Lower lobe of right lung (tissue), 2 donors: ENCODE measurements at places on chromosomes 7 and 10. TPM values are rescaled to one million over a fixed set of nuclear protein-coding genes. Genes with fewer than 3 reads are reported as not detected.

Gene GARIN1A
- 3.4 TPM for total RNA-seq

Gene PURB
- 23.9 TPM for total RNA-seq

Gene HBP1
- total RNA-seq: 81.9 TPM

Gene SFTPD
- 630 TPM for total RNA-seq

Gene CFAP43
- 12.9 TPM for total RNA-seq

Gene C10orf62
- not detected for total RNA-seq

Gene NUTM2E
- not detected for total RNA-seq

Gene ADAMTS14
- 0.53 TPM for total RNA-seq

Gene STAMBPL1
- 7.1 TPM for total RNA-seq

DNA sequence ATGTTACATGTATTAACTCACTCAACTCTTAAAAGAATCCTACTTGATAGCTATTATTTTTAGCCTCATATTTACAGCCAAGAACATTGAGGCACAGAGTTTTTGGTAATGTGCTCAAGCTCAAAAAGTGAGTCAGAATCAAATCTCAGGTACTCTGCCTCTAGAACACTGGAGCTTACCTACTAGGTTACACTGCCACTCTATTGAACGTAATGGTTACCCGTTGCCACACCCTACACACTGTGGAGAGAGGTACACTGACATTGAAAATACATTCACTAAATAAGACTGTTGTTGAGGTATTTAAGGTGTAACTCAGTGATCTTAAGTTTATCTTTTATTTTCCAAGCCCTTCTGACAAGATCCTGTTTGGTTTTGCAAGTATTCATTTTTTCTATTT is 17.9 kb downstream of the SLC26A3 start:
- H3K4me1 ChIP-seq: no peaks in the 10 kb centered on the region
- H3K27ac ChIP-seq: peak overlapping the region; percentile 3
- no peaks in the 10 kb centered on the region for H3K36me3 ChIP-seq
- no peak for DNase-seq
- no peaks in the 10 kb centered on the region for H3K27me3 ChIP-seq

- no peak overlapping the region for H3K4me3 ChIP-seq
- H3K4me1 ChIP-seq: peaks cover 8% of the 10 kb centered on the region
- DNase-seq: no peak
- no peak overlapping the region for H3K27ac ChIP-seq
Measured at GRCh38 chr10:99524050-99524666, 8.6 kb upstream of the NKX2-3 start.

DNA sequence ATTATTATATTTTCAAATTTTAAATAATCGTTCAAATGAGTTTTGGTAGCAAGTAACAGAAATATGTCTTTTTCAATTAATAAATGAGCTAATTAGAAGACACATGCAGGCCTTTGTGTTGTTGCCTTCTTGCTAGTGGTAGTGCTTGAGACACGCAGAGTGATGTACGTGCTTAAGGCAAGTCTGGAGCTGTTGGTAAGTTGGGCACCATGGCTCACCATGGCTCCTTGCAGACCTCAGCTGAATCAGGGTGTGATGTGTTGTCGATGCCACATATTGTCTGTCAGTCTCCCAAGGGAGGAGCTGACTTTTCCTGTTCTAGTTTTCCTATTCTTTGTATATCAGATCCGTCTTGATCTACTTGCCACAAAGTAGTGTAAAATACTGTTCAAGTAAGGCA is 8.3 kb downstream of the CDK14 start:
- no peak overlapping the region for H3K27ac ChIP-seq
- no peak for DNase-seq
- no peak overlapping the region for H3K4me3 ChIP-seq
- H3K4me1 ChIP-seq: peaks cover 10% of the 10 kb centered on the region
- no peaks in the 10 kb centered on the region for H3K36me3 ChIP-seq

DNA sequence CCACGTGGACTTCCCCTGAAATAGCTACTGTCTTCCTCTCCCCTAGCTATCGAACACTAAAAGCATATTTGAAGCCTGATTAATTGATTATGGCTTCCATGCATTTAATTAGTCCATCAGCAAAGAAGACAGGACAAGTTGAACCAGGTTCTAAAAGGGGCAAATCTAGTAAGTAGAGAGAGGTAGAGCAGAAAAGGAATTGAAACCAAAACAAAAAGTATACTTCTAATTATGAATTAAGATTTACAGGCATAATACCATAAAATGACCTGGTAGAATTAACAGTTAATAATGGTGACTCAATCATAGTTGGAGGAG is 393 bp upstream of the DNAJC1 start:
- H3K4me3 ChIP-seq: peak overlapping the region; percentile 80
- peaks cover 14% of the 10 kb centered on the region for H3K4me1 ChIP-seq
- no peaks in the 10 kb centered on the region for H3K27me3 ChIP-seq
- peak overlapping the region; percentile 97 for H3K27ac ChIP-seq
- no peak for DNase-seq

DNA sequence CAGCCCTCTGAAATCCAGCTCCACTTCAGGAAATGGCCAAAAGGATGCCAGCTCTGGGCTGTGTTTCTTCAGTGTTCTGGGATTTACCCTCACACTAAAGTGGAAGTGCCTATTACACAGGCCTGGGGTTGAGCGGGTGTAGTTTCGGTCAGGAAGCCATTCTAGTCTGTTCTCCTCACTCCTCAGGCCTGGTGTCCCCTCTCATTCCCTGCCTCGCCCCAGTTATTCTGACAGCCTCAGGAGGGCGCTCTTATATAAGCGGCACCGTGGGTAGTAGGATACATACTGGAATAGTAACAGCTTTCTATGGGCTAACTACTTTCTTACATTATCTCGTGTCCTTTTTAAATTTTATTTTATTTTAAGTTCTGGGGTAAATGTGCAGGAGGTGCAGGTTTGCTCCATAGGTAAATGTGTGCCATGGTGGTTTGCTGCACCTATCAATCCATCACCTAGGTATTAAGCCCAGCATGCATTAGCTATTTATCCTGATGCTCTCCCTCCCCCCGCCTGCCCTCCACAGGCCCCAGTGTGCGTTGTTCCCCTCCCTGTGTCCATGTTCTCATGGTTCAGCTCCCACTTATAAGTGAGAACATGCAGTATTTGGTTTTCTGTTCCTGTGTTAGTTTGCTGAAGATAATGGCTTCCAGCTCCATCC is 12.2 kb upstream of the LGI1 start:
- no peaks in the 10 kb centered on the region for H3K27me3 ChIP-seq
- no peak overlapping the region for H3K4me3 ChIP-seq
- H3K36me3 ChIP-seq: no peaks in the 10 kb centered on the region
- H3K27ac ChIP-seq: no peak overlapping the region
- peaks cover 4% of the 10 kb centered on the region for H3K4me1 ChIP-seq

- H3K27me3 ChIP-seq: no peaks in the 10 kb centered on the region
- no peak for DNase-seq
- H3K4me3 ChIP-seq: no peak overlapping the region
- H3K27ac ChIP-seq: no peak overlapping the region
- no peaks in the 10 kb centered on the region for H3K36me3 ChIP-seq
Measured at GRCh38 chr7:4851459-4852422, 10.1 kb downstream of the PAPOLB start.

DNA sequence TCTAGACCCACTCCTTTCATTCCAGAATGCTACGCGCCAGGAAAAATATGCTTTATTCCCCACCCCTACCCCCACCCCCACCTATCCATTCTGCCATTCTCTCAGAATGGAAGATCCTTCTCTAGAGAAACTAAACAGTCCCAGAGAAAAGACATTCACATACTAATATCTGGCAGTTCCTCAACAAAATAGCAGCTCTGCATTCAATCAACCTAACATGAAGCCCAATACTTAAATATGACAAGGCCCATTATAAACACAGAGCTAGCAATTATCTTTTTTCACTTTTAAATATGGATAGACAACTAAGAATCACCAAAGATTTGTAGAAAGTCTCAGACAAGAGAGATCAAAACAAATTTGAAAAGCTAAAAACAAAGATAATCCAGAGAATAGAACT is 16.4 kb downstream of the CACUL1 start:
- DNase-seq: no peak
- no peaks in the 10 kb centered on the region for H3K36me3 ChIP-seq
- no peak overlapping the region for H3K4me3 ChIP-seq
- peaks cover 72% of the 10 kb centered on the region for H3K4me1 ChIP-seq

- no peak overlapping the region for H3K4me3 ChIP-seq
- H3K27me3 ChIP-seq: no peaks in the 10 kb centered on the region
- peaks cover 14% of the 10 kb centered on the region for H3K4me1 ChIP-seq
- no peaks in the 10 kb centered on the region for H3K36me3 ChIP-seq
Measured at GRCh38 chr10:74233281-74233680, 82.3 kb downstream of the ADK start.

- peaks cover 6% of the 10 kb centered on the region for H3K4me1 ChIP-seq
- no peak overlapping the region for H3K4me3 ChIP-seq
- no peak overlapping the region for H3K27ac ChIP-seq
- no peaks in the 10 kb centered on the region for H3K36me3 ChIP-seq
Measured at GRCh38 chr7:150351587-150352194, 10.3 kb upstream of the RARRES2 start.

- no peaks in the 10 kb centered on the region for H3K27me3 ChIP-seq
- H3K27ac ChIP-seq: no peak overlapping the region
- no peak for DNase-seq
Measured at GRCh38 chr7:94431619-94432280, 37.1 kb downstream of the COL1A2 start.

DNA sequence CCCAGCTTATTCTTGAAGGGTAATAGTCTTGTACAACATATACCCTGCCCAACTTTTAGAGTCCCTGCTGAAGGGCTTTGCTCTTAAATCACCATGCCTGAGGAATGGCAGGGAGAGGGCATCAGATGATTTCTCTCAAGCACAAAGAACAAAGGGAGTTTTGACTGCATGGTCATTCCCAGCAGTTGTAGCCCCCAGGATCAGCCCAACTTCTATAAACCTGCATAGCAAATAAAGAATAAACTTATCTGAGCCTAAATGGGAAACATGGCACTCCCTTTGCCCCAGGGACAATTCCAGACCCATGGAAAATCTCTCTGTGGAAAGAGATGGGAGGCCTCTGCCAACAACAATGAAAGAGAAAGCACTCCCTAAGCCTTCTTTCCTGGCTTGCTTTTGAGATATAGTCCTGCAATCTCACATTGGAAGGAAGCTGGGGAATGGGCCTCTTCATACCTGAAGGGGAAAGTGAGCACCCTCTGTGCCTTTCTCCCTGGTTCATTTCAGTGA is 18.7 kb downstream of the CADPS2 start:
- no peaks in the 10 kb centered on the region for H3K4me1 ChIP-seq
- H3K36me3 ChIP-seq: no peaks in the 10 kb centered on the region
- no peaks in the 10 kb centered on the region for H3K27me3 ChIP-seq
- no peak for DNase-seq
- no peak overlapping the region for H3K27ac ChIP-seq

- H3K4me3 ChIP-seq: no peak overlapping the region
- no peak for DNase-seq
- no peaks in the 10 kb centered on the region for H3K27me3 ChIP-seq
- H3K27ac ChIP-seq: no peak overlapping the region
- peaks cover 46% of the 10 kb centered on the region for H3K36me3 ChIP-seq
Measured at GRCh38 chr7:94426980-94427875, 32.5 kb downstream of the COL1A2 start.

GRCh38 chr10:13627459-13628310 is 40.9 kb downstream of the PRPF18 start:
- H3K27me3 ChIP-seq: no peaks in the 10 kb centered on the region
- H3K4me3 ChIP-seq: no peak overlapping the region
- H3K36me3 ChIP-seq: peaks cover 23% of the 10 kb centered on the region
- H3K27ac ChIP-seq: no peak overlapping the region
- no peaks in the 10 kb centered on the region for H3K4me1 ChIP-seq

GRCh38 chr7:138286846-138287245 is 173.2 kb upstream of the TRIM24 start:
- H3K4me1 ChIP-seq: no peaks in the 10 kb centered on the region
- H3K27me3 ChIP-seq: no peaks in the 10 kb centered on the region
- H3K27ac ChIP-seq: no peak overlapping the region
- H3K36me3 ChIP-seq: no peaks in the 10 kb centered on the region
- H3K4me3 ChIP-seq: no peak overlapping the region

- H3K4me3 ChIP-seq: no peak overlapping the region
- no peaks in the 10 kb centered on the region for H3K27me3 ChIP-seq
- no peak overlapping the region for H3K27ac ChIP-seq
- peaks cover 94% of the 10 kb centered on the region for H3K36me3 ChIP-seq
- H3K4me1 ChIP-seq: peaks cover 19% of the 10 kb centered on the region
Measured at GRCh38 chr10:118330295-118331076, 11.6 kb downstream of the FAM204A start.

DNA sequence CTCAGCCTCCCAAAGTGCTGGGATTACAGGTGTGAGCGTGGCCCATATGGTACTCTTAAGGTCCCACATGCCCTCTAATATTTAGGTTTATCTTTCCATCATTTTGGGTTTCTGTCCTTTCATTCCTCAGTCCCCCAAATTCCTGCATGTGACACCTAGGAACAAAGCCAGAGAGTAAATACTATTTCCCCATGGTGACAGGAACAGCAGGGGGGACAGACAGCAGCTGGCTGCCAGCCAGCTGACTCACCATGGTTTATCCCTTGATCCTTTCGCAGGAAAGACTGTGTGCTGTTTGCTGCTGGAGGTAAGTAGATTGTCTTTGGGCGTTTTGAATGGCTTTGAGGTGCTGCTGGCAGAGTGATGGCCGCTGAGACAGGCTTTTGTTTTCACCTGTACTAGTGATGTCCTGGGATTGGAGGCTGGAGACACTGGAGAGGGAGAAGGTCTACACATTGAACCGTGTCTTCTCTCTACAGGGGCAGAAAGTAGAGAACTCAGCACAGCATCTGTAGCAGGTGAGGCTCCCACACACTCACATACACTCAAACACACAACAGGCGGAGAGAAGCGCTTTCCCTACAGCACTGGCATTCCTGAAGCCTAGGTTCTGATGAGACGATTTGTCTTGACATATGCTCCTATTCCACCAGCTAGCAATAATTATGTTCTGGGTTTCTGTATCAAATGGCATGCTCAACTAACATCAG is 83.7 kb upstream of the EFCAB10 start:
- H3K4me1 ChIP-seq: no peaks in the 10 kb centered on the region
- peaks cover 29% of the 10 kb centered on the region for H3K36me3 ChIP-seq

DNA sequence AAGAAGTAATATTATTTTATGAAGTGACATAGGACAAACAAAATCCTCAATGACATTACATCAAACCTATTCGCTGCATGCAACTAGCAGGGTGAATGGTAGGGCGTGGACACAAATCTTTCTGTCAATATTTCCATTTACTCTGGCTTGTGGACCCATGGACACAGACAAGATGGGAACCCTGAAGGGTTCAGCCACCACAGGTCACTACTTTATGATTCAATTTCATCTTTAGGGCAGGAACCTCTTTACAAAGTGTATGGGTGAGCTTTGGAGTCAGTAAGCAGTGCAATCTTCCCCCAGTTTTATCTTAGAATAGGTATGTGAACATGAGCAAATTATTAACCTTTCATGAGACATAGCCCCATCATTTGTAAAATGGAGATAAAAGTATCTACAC is 982.4 kb upstream of the LRRTM3 start:
- H3K4me3 ChIP-seq: no peak overlapping the region
- no peak overlapping the region for H3K27ac ChIP-seq
- DNase-seq: no peak
- no peaks in the 10 kb centered on the region for H3K27me3 ChIP-seq

GRCh38 chr10:121572859-121573537 is 25.2 kb downstream of the FGFR2 start:
- H3K4me1 ChIP-seq: no peaks in the 10 kb centered on the region
- H3K27me3 ChIP-seq: no peaks in the 10 kb centered on the region
- H3K27ac ChIP-seq: no peak overlapping the region
- no peak overlapping the region for H3K4me3 ChIP-seq
- DNase-seq: no peak

GRCh38 chr10:12476656-12477055 is 127.3 kb downstream of the CAMK1D start:
- no peak for DNase-seq
- no peaks in the 10 kb centered on the region for H3K27me3 ChIP-seq
- H3K36me3 ChIP-seq: no peaks in the 10 kb centered on the region
- H3K4me3 ChIP-seq: no peak overlapping the region
- no peak overlapping the region for H3K27ac ChIP-seq
- peaks cover 5% of the 10 kb centered on the region for H3K4me1 ChIP-seq
